NCI-H1694 (cell line): ENCODE measurements at places on chromosomes 5 and 9.

- DNase-seq = no peak
These were observed at the start of gene GDA for GRCh38 chr9:72149231-72149975. Gene GDA, plus strand, starts transcription at chr9:72149440. Its CDS starts 120 bp downstream, at chr9:72149560.

DNA sequence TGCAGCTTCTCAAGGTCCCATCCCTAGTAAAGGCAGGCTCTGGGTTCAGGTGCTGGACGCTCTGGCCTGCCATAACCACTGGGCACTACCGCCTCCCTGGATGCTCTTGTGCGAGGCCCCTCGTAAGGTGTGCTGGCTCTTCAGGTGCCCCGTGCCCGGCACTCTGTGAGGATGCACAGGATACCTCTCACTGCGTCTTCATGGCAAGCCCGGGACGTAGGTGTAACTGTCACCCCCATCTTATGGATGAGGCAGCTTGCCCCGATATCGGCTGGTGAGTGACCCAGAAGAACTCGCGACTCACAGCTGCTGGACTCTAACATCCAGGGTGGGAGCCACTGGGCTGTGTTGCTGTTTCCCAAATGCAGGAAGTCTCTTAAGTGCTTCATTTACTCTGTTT is 79.0 kb downstream of the GTF3C4 start:
- no peak for DNase-seq

- no peak for DNase-seq
These were observed 1.2 kb upstream of the PHAX start for GRCh38 chr5:126599499-126599898.

GRCh38 chr5:2284678-2285077 is 402.0 kb upstream of the IRX4 start:
- DNase-seq = no peak

DNA sequence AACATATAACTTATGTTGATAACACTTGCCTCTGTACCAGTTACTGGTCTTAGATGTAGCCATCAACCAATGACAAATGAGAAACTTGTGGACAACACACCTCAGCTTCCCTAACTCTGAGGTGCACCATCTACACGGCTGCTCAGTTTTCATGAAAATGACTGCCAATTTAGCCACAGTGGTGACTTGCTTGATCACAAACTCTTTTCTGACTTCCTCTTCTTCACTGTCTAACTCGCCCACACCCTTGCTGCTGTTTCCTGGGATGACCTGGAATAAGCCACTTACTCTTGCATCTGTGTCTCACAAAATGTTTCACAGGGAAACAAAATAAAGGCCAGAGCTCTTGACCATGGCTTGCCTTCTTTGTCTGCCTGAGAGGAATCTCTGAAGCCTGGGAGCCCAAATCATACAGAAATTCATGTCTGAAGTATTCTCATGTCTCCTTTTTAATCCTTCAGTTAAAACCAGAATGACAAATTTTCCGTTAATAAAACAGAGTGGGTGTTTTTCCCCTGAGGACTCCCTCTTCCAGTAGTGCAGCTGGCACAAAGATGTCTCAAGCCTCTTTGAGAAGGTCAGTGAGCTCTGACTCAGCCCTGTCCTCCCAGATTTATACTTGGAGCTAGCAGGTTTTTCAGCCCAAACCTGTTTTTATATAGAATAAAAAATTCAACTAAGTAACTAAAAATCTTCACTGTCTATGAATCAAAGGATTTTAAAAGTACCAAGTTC is 126.5 kb upstream of the PAM start:
- DNase-seq = no peak

DNA sequence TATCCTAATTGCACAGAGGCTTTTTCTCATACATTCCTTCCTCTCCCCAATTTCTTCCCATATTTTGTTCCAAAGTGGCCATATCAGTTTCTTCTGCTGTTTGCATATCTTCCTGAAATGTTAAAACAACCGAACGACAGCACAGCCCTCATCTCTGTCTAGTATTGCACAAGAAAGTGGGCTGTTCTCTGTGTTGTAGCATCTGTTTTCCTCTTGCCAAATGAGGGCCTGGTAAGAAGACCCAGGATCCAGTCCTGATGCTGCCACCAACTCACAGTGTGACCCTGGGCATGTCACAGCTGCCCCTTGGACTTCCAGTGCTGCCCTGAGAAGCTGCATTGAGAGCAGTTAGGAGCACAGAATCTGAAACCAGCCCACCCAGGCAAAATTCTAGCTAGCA is 4.1 kb downstream of the SLC31A2 start:
- DNase-seq = no peak

DNA sequence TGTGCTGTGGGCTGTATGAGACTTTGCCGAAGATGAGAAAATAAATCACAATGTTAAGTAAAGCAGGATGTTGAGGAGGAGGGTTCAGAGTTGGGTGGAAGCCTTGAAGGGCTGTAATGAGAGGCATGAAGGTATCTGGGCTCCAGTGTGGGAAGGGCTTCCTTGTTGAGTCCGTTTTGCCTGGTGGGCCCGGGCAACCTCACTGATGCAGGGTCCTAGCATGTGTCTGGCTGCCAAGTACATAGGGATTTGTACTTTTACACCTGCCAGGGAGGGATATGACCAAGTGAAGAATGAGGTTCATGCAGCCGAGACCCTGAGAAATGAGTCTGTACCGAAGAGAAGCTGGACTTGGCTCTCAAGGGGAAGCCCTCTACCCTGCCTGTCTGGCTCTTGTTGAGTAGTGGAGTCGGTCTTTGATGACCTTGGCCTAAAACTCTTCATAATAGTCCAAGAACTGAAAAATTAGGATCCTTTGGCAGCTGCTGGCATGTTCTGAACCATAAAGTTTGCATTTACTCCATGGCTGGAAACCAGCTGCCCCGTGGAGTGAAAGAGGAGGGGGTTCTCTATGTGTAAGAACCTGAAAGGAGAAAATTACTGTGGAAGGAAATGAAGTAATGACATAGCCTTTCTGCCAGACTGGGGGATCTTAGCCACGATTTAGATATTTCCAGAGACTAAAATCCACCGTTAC is 59.0 kb upstream of the DPYSL3 start:
- no peak for DNase-seq

GRCh38 chr5:177368869-177369644 is 11.3 kb downstream of the RGS14 start:
- no peak for DNase-seq

DNA sequence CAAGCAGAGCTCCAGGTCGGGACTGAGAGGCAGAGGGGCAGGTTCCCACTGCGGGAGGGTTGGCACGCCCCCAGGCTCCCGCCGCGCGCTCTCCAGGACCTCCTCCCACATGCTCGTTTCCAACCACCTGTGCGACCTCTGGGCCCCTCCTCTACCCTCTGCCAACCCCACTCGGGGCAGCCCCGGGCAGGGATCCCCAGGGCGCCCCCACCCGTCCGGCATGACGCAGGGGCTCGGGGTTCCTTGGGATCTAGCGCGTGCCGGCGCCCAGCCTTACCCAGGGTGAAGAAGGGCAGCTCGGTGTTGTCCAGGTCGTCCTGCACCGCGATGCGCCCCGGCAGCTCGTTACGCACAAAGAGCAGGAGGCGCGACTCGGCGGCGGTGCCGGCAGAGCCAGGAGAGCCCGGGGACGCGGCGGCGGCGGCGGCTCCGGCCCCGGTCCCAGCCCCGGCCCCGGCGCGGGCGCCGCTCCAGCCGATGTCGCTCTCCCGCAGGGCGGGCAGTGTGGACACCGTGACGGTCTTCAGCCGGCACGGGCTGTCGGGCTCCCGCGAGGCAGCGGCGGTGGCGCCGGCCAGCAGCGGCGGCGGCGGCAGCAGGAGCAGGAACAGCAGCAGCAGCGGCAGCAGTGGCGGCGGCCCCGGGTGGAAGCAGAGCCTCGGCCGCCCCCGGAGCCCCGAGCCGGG is 494 bp downstream of the ASTN2 start:
- DNase-seq = no peak

- no peak for DNase-seq
These were observed 24.4 kb upstream of the VDAC1 start for GRCh38 chr5:134029156-134029555.
